ENCODE measurements at places on chromosomes 5 and 9.

- peak; percentile 50 for DNase-seq
These were observed 11.5 kb downstream of the SMIM3 start for GRCh38 chr5:150789943-150790611.

- no peak for DNase-seq
These were observed 298.4 kb upstream of the IRX4 start for GRCh38 chr5:2181149-2181548.

DNA sequence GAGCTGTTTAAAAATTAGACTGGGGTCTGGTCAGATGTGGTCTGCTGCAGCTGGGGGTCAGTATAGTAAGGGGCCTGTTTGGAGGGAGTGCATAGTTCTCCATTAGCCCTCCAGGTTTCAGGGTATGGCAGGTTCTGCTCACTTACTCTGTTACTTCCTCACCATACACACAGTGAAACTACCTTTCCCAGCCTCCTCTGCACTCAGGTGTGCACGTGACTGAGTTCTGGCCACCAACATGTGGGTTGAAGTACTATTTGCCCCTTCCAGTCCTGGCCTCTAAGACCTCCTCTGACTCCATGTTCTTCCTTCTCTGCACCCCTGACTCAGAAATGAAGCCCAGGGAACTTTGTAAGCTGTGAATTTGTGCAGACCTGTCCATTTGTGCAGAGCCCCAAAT, 190.5 kb upstream of the CLINT1 start:
- no peak for DNase-seq

- DNase-seq, result no peak
These were observed 251.3 kb downstream of the KDM4C start for GRCh38 chr9:7009065-7009464.

- no peak for DNase-seq
These were observed 1425.8 kb upstream of the C9orf72 start for GRCh38 chr9:28999057-28999456.

DNA sequence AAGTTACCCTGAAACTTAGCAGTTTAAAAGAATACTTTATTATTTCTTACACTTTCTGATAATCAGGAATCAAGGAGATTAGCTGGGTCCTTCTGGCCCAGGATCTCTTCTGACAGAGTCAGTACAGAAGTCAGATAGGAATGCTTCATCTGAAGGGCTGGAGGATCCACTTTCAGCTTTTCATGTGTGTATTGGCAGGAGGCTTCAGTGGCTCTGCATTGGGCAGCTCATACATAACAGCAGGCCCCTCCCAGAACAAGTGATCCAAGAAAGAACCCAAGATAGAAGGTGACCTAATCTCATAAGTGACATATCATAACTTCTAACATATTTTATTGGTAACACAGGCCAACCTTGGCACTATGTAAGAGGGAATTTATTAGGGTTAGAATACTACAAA, 258.4 kb downstream of the HCN1 start:
- no peak for DNase-seq

DNA sequence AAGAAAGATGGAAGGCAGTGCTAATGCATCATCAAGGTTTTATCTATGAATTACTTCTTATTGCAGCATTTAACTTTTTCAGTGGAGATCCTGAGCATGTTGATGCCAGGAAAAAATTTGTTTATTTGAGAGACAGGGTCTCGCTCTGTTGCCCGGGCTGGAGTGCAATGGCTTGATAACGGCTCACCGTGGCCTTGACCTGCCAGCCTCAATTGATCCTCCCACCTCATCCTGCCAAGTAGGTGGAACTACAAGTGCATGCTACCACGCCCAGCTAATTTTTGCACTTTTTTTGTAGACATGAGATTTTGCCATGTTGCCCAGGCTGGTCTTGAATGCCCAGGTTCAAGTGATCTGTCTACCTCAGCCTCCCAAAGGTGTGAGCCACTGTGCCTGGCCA, 47.2 kb downstream of the AOPEP start:
- no peak for DNase-seq

DNA sequence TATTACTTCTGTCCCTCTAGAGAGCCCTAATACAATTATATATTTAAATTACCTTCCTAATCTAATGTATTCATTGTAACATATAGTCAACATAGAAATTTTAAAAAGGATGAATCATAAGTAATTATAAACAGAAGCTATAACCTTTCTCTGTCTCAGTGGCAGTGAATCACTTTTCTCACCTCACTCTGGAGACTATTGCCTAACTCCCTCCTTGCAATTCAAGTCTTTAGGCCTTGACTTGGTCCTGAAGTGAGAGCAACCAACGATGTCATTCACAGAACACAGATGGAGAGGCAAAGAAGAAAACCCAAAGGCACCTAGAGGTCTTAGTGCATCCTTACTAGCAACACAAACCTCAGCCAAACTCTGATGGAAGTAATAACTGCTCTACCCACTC, 133.3 kb upstream of the DPYSL3 start:
- DNase-seq, result no peak

- no peak for DNase-seq
These were observed 113.8 kb downstream of the TMC1 start for GRCh38 chr9:72635197-72635596.

Measured in activated CD4-positive, alpha-beta T cell treated with anti-CD3 and anti-CD28 coated beads, Interleukin-2, amount 50 U/mL, for 1 hour (primary cell).